ENCODE measurements at places on chromosomes 7 and 10.

GRCh38 chr7:132240262-132240661, 336.0 kb downstream of the PLXNA4 start:
- no peak for DNase-seq

DNA sequence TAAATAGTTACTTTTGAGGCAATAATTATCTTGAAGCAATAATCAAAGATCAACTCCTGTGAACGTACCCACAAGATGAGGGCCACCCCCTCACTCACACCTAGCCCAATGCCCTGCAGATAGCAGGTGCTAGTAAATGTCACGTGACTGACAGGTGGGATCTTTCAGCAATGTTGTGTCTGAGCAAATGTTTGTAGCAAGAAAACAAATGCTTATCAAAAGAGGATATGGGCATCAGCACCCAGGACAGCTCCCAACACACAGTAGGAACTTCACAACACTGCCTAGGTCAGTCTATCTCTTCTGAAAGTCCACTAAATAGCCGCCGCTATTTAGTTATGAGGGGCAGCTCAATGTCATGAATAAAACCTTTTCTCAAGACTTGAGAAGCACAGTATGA, 120.8 kb upstream of the PDLIM1 start:
- DNase-seq: no peak

- no peak for DNase-seq
Measured at GRCh38 chr10:68526634-68527307, 552 bp downstream of the SLC25A16 start.

- no peak for DNase-seq
Measured at GRCh38 chr7:47186316-47186715, 395.6 kb downstream of the TNS3 start.

- DNase-seq: no peak
Measured at GRCh38 chr10:63058236-63058635, 74.9 kb upstream of the NRBF2 start.

- DNase-seq: no peak
Measured at GRCh38 chr7:91620827-91621226, 259.7 kb downstream of the MTERF1 start.

DNA sequence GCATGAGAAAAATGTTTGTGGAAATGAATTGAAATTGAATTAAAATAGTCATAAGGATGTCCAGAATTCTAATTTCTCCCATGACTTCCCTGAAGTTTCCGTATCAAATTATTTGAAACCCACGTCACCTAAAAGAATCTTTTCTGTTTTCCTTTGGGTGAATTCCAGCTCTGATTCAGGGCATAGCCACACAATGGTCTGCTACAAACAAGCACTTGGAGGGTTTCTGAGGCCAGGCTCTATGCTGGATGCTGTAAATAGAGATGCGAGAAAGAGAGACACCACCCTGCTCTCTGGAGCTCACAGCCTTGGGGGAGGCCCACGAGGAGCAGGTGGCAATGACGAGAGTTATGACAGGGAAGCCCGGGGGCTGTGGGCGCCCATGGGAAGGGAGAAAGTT, 33.6 kb downstream of the GHRHR start:
- no peak for DNase-seq

DNA sequence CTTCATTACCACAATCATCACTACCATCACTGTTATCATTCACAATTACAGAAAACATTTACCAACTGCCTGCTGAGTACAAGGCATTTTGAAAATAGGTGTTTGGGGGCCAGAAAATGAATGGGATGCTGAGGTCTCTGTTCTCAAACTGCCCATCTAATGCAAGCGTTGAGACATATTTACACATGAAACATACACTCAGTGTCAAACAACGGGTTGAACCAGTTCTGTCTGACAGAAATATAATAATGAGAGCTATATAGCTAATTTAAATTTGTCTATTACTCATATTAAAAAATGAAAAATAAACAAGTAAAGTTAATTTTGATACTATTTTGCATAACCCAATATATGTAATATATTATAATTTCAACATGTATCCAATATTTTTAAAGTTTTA, 303.1 kb downstream of the KCNMA1 start:
- no peak for DNase-seq

GRCh38 chr7:81783818-81784217, 14.0 kb upstream of the HGF start:
- DNase-seq: no peak

DNA sequence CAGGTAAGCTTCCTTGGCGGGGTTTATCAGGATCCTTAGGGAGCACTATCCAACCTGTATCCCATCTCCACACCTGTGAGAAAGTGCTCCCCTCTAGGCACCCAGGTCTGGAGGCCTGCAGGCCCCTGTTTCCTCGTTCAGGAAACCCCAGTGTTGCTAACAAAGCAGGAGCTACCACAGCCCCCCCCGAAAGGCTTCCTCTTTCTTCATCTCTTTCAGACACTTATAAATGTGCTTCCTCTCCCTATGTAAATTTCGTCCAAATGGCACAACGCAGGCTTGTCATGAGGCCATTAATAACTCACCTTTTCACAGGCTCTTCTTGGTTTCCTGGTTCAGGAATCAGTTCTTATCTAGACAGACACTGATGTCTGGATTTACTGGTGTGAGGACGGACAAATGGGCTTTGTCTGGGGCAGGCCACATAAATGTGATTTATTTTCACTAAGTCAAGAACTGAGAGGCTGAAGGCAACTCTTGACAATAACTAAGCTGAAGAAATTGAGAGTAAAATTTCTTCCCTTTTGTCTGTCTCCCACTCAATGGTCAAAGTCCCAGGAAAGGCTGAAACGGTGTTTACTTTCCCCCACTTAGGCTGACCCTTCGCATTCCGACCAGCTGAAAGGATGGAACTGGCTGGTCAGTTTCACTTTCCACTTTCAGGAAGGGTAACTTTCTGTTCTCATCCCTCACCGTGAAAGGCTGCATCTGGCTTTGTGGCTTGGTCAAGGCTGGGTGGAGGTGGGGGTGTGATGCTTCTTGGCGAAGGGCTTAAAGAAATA, 46.8 kb downstream of the PIK3AP1 start:
- DNase-seq: no peak

GRCh38 chr10:48804740-48805182, 120.1 kb downstream of the WDFY4 start:
- no peak for DNase-seq

- no peak for DNase-seq
Measured at GRCh38 chr7:84181628-84182027, 13.0 kb downstream of the SEMA3A start.

DNA sequence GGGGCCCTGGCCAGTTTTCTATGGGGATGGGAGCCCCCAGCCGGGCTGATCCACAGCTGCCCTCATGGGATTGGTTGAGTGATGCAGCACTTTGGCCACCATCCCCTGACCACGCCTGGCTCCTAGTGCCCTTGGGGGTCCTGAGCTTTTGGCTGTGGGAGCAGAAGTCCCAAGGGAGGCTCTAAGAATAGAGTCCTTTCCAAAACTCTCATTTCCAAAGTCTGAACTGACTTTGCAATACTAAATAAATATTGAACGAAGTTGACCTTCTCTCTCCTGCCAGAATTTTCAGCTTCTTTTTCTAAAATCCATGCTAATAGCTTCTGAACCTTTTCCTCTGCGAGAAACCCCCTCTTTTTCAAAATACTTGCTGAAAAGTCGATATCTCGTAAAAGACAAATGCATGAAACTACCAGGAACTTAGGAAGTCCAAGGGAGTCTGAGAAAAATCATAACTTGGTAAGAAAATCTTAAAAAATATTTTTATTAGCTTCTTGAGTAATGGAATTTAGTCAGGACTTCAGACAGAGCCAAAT, 62.7 kb upstream of the IGFBP3 start:
- no peak for DNase-seq

DNA sequence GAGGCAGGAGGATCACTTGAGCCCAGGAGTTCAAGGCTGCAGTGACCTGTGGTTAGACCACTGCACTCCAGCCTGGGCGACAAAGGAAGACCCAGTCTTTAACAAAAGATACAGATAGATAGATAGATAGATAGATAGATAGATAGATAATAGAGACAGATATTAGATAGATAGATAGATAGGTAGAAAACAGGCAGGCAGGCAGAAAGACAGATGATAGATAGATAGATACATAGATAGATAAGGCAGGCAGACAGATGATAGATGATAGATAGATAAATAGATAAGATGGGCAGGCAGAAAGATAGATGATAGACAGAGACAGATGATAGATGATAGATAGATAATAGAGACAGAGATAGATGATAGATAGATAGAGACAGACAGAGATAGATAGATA, 54.5 kb downstream of the TMEM130 start:
- no peak for DNase-seq

GRCh38 chr10:85490431-85490830, 876.2 kb downstream of the GRID1 start:
- DNase-seq: no peak

DNA sequence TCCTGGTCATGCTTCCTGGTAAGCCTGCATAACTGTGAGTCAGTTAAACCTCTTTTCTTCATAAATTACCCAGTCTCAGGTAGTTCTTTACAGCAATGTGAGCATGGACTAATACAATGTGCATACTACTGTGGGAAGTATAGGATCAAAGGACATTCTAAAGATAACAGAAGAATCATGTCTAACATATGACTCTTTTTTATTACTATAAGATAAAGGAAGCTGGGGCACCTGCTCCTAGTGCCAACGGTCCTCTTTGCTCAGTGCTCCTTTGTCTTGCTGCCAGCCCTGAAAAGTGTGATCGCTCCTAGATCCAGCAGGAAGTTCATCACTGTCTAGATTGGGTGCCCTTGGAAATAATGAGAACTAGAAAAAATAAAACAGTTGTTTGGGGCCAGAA, 143.3 kb upstream of the NOBOX start:
- DNase-seq: no peak

DNA sequence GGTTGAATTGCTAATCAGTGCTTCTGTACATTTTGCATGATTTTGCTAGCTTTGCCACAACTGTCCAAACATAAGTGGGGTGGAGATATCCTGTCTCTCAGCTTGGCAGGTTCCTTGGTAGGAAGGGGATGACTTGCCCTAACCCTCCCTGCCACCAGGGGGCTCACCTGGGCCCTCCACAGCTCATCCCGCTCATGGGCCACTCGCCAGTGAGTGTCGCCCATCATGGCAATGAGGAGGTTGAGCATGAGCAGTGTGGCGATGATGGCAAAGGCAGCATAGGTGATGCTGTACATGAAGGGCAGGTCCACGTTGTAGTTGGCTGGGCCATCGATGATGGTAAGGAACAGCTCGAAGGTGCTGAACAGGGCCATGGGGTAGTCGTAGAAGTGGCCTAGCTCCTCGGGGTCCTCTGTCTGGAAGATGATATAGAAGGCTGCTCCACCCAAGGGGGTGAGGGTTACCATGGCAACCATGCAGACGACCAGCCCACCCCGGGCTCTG, 12.2 kb downstream of the TRPV6 start:
- DNase-seq: no peak

GRCh38 chr7:22865602-22865960, 42.9 kb upstream of the TOMM7 start:
- no peak for DNase-seq

DNA sequence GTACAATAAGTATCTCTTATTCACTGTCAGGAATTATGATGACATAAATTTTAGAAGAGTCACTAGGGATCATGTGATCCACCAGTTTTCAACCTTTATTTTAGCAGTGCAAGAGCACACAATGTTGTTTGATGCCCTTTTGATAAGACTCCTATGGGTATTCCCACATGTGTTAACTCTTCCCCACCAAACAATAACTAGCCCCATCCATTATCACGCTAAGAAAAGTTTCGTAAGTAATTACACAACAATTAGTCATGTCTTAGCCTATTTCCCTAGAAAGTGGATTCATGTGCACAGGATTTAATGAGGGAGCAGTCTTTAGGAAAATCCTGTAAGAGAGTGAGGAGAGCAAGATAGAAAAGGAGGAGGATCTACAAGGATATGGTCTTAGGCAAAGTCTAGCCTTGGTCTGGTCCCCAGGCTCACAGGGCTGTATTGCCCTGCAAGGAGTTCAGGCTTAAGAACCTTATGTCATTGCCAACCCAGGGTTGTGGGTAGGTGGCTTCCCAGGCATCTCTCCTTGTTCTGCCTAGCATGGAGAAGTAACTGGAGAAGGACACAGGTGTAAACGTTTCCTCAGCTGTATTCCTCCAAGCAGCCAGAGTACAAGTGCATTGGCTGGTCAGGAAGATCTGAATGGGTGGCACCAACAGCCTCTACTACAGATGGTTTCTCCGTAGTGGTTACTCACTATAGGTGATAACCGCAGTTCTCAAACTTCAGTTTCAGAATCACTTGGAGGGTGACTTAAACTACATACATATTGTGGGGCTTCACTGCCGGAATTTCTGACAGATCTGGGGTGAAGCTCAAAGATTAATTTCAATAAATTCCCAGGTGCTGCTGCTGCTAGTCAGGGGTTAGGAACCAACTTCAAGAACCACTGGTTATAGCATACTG, 574.5 kb downstream of the SUGCT start:
- DNase-seq: no peak

- no peak for DNase-seq
Measured at GRCh38 chr10:5497948-5498730, 1.2 kb downstream of the CALML5 start.

DNA sequence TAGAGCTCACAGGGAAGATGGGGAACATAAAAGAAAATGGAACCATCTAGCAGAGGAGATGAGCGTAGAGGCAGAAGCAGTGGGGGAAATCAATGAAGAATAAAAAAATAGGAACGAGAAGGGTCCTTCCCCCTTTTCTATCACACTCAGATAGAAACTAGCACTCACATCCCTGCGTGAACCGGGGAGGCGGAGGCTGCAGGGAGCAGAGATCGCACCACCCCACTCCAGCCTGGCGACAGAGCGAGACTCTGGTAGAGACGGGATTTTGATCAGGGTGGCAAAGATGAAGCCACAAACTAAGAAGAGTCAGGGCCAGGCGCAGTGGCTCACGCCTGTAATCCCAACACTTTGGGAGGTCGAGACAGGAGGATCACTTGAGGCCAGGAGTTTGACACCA, 64.7 kb upstream of the ECHDC3 start:
- DNase-seq: no peak

DNA sequence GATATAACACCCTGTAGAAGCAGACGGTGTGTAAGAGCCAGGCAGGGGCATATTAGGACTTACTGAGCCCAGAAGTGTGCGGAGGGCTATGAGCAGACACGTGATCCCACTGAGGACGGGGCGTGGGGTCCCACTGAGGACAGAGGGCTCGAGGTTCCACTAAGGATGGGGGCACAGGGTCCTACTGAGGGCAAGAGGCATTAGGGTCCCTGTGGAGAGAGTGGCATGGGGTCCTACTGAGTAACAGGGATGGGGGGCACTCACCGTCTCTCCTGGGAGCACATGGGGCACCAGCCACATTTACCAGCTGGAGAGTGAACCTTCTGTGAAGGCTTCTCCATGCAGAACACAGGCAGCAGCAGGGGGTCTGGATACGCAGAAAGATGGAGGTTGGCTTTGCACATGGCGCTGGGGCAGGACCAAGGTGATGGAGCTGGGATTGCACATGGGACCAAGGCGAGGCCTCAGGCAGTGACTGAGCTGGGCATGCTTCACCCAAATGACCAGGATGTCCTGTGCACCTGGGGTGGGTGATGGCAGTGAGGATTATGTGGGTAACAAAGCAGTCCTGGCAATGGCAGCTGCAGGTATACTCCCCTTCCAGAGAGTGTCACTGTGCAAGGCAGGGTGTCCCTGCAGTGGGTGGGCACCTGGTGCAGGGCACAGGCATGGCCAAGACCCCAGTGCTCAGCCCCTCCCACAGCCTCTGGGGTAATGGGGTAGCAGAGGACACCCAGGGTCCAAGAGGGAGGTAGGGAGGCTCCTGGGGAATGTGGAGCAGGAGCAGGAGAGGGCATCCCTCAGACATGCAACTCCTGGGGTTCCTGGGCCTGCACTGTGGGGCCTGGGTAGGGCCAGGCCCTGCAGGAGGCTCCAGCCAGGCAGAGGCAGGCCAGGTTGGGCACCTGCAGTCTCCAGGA, 278.1 kb downstream of the TCERG1L start:
- no peak for DNase-seq
